ENCODE measurements at places on chromosomes 6 and 20.
A peak's percentile ranks its signal among the peaks of the same experiment; 100 is the strongest.

GRCh38 chr6:35388030-35388429, 45.7 kb downstream of the PPARD start:
- no peak for DNase-seq

DNA sequence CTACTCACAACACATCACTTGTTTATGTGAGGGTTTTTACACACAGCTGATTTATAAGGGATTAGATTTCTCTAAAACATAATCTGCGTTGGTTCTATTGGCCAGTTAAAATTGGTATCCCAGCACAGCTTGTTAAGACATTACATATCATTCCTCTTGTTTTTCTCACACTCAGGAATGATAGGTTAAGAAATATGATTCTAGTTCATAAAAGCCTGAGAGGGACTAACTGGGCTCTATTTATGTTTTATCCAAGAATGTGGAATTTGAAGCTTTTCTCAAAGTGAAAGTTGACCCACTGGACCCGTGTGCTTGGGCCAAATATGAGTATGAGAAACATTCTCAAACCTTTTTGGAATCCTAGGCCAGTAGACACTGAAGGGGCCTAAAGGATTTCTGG, 117.3 kb downstream of the TMEM170B start:
- no peak for DNase-seq

GRCh38 chr6:3749977-3750316, 1.6 kb downstream of the PXDC1 start:
- DNase-seq: peak; percentile 53

- DNase-seq: no peak
Observed at GRCh38 chr20:32444474-32445220, 86.5 kb downstream of the ASXL1 start.

- no peak for DNase-seq
Observed at GRCh38 chr6:2230659-2231277, 14.6 kb downstream of the GMDS start.

- DNase-seq: peak; percentile 82
Observed at GRCh38 chr6:27720607-27721580, 191.3 kb downstream of the OR2B2 start.

DNA sequence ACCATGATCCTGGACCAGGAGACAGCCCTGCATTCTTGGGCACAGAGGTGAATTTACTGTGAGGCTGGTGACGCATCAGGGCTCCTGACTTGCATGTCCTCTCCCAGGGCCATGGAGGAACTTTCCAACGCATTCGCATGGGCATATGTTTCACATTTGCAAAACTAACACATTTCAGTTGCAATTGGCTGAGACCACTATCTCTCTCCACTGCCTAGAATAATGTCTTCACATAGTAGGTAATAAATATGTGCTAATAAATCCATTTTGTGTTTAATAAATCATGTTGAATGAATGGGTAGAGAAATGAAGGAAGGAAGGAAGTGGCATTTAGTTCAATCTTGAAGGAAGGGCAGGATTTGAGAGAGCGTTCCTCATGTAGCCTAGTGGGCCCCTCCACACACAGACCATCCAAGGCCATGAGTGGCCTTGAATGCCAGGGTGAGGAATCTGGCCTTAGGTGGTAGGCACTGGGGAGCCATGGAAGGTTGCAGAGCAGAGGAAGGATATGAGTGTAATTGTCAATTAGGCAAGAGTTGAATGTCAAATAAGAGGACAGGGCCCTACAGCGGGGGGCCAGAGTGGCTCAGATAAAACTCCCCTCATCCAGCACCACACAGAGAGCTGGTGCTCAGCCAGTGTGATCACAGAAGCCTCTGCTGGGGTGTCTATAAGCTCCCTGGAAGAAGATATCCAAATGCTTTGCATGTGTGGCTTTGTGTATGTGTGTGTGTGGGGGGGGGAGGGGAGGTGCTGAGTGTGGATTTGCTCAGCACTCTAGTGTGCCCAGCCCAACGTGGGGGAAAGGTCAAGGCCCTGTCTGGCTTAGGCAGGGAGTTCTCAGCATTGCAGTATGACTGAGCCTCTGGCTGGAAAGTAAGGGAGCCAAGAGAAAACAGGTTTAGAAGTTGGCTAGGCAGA, 30.9 kb upstream of the CCN5 start:
- DNase-seq: no peak

GRCh38 chr6:169950558-169950957, 199.1 kb downstream of the ERMARD start:
- DNase-seq: peak; percentile 75

- DNase-seq: no peak
Observed at GRCh38 chr6:26476896-26477295, 19.1 kb downstream of the BTN2A1 start.

GRCh38 chr6:131013495-131013894, 49.5 kb downstream of the EPB41L2 start:
- DNase-seq: no peak

GRCh38 chr20:4775322-4776078, 53.8 kb downstream of the PRND start:
- DNase-seq: no peak

DNA sequence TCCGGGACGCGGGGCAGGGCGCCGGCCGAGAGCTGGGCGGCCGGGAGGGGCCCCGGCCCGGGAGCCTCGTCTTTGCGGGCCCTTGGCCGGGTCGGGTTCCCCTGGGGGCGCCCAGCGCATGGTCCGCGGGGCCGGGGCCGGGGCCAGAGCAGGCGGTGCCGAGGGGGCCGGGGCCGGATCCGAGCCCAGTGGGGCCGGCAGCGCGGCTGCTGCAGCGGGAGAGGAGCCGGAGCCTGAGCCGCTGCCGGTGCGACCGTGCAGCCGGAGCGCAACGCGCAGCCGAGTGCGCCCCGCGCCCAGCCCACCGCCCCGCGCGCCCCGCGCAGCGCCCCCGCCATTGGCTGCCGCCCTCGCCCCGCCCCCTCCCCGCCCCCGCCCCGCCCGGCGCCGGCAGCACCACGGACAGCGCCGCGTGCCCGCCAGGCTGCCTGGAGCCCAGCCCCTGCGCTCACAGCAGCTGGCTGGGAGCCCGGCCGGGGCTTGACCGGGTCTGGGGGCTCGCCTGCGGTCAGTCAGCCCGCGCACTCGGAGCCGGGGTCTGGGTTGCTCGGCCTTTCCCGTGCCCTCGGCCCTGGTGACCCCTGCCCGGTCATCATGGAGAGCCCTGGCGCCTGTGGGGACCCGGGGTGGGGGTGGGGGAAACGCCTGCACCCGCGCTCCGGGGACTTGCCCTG, at the start of gene HRH3:
TSS of gene HRH3 (minus strand) at position 287 of the 674 bp plus-strand sequence. CDS start 308 bp downstream, outside the sequence.
- DNase-seq: peak; percentile 69

GRCh38 chr6:146620655-146621054, 21.9 kb downstream of the ADGB start:
- no peak for DNase-seq

DNA sequence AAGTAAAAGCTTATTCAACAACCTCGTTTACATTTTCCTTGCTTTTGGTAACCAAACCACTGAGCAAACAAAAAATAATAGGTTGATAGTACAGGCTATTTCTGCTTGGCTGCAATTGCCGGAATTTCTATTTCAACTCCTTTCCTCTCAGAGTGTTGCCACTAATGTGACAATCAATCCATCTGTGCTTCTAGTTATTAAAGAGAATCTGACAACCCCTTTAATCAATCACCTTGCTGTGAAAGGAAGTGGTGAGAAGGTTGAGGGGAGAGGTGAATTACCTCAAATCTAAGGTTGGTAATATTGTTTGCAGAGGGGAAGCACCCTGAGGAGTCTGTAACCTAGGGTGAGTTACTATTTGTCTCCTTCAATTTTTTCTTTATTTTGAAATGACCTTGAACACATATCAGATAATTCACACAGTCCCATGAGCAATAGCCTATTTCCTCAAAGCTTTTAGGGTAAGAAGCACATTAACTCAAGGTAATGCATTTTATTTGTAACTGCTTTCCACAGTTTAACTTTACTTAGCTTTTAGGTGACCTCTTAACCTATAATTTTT, 603.4 kb downstream of the MMUT start:
- peak; percentile 87 for DNase-seq

GRCh38 chr6:137512757-137513605, 18.8 kb upstream of the OLIG3 start:
- no peak for DNase-seq

GRCh38 chr20:18692447-18692846, 104.6 kb downstream of the DTD1 start:
- DNase-seq: peak; percentile 88

GRCh38 chr6:170365593-170365992, 59.0 kb downstream of the FAM120B start:
- DNase-seq: no peak

GRCh38 chr6:19753826-19754225, 83.3 kb upstream of the ID4 start:
- peak; percentile 99 for DNase-seq

- no peak for DNase-seq
Observed at GRCh38 chr6:140653506-140653905, 1279.1 kb upstream of the CITED2 start.

DNA sequence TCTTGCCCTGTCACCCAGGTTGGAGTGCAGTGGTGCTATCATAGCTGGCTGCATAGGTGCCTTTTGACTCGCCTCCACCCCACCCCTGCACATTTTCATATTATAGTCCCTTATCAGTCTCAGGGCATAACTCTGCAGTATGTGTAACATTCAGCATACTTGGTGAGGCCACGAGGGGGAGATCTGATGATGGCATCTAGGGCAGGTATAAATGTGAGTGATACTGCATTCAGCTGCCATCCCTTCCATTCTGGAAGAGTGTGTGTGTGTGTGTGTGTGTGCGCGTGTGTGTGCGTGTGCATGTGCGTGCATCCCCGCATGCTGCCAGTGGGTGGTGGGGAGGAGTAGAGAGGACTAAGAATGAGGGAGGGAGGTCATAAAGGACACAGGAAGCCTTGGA, 81.4 kb downstream of the JARID2 start:
- DNase-seq: peak; percentile 68

GRCh38 chr20:33148040-33148439, 19.9 kb upstream of the BPIFA2 start:
- DNase-seq: no peak

GRCh38 chr6:20802596-20802995, 268.3 kb downstream of the CDKAL1 start:
- no peak for DNase-seq

DNA sequence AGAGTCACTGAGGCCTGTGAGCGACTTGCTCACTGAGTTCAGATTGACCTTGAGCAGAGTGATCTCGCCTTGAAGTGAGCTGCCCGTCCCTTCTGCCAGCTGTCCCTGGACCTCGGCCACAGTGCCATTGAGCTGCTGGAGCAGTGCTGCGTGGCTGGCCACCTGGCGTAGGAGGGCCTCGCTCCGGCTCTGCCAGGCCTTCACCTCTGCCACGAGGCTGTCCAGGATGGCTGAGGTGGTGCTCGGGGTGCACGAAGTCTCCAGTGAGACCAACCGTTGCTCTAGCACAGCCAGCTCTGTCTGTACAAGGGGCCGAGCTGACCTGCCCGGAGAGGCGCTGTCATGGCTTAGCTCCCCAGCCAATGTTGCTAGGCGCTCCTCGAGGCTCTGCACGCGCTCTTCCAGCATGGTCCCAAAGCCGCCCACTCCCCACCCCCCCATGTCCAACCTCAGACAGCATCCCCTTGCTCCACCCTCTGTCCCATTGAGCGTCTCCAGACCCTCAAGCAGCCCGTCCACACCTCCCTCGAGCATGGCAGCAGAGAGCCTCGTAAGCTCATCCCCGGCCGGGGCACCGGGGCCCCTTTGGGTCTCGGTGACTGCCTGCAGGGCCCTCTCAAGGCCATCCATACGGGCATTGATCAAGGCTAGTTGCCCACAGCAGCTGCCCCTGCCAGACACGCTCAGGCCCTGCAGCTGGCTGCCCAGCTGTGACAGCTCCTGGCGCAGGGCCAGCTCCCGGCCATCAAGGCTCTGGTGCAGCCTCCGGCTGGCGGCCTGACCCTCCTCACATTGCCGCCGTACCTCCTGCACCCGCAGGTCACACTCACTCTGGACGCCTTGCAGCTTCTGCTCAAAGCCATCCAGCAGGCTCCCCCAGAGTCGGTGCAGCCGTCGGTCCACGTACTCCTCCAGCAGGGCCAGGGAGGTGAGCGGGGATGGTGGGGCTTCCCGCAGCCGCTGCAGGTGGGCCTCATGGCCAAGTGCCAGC, 4.6 kb downstream of the EMILIN3 start:
- DNase-seq: peak; percentile 48

GRCh38 chr6:141551318-141551717, 581.4 kb upstream of the GJE1 start:
- peak; percentile 8 for DNase-seq

DNA sequence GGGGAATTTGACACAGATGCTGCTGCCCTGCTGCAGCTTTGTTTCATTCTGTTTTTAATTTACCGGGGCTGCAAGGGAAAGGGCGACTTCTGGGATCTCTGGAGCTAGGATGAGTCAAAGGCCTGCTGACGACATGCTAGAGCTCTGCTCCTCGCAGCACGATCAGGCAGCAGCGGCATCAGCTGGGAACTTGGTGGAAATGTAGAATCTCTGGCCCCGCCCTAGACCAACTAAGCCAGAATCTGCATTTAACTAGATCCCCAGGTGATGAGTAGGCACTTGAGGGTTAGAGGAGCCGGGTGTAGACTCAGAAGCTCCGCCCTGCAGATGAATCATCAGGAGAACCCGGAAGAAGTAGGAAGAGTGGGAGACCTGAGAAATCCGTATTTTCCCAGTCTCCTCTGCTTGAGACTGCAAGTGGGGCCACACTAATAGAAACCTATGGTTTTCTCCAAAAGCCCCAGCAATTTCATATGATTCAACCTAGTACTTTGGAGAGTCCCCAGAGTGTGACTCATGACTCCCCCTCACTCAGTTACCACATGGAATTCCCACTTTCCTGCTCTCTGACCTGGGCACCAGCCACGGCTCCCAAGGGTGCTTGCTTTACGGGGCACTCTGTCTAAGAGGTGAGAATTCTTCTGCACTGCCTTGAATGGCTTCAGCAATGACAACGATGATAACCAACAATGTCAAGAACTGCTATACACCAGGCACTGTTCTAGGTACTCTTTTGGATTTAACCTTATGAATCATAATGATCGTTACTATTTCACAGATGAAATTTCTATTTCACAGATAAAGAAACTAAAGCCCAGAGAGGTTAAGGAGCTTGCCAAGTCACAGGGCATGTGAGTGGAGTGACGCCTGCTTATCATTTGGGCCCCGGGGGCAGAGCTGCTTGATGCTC, 18.1 kb downstream of the TUBB2B start:
- DNase-seq: peak; percentile 98

GRCh38 chr20:48763216-48763914, 64.4 kb downstream of the PREX1 start:
- no peak for DNase-seq

DNA sequence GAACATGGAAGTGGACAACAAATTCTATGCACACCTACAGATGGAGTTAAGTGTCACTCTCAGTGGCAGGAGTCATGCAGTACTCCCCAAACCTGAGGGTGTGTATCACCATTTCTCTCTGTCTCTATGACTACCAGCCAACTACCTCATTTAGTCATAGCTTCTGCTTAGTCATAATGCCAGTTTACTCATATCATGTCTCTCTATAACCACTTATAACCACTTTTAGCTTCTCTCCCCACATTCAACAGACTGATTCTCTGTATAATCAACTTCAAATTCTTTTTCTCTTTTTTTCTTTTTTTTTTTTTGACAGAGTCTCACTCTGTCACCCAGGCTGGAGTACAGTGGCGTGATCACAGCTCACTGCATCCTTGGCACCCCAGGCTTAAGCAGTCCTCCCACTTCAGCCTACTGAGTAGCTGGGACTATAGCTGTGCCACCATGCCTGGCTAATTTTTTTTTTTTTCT, 13.8 kb upstream of the GTF3C6 start:
- DNase-seq: peak; percentile 4

GRCh38 chr20:53048387-53048786, 76.2 kb downstream of the TSHZ2 start:
- DNase-seq: no peak

- peak; percentile 77 for DNase-seq
Observed at GRCh38 chr20:47725248-47725973, 59.9 kb downstream of the SULF2 start.

GRCh38 chr6:149150801-149151398, 166.6 kb upstream of the TAB2 start:
- DNase-seq: no peak

- no peak for DNase-seq
Observed at GRCh38 chr20:61596687-61597330, 344.7 kb downstream of the CDH4 start.

Measured in NCI-H69 (cell line).